ENCODE measurements at places on chromosomes 11 and 22. TPM values are rescaled to one million over a fixed set of nuclear protein-coding genes. Genes with fewer than 3 reads are reported as not detected.

HBD gene
- not detected for total RNA-seq

KDM4D gene
- 0.68 TPM for total RNA-seq

LIPT2 gene
- total RNA-seq: 10.9 TPM

DAGLA gene
- 9.0 TPM for total RNA-seq

MB gene
- 0.37 TPM for total RNA-seq

UCP3 gene
- total RNA-seq: 1.9 TPM

FERMT3 gene
- total RNA-seq: 16.6 TPM

OR5B21 gene
- total RNA-seq: not detected

SART1 gene
- 47.2 TPM for total RNA-seq

ACTN3 gene
- not detected for total RNA-seq

PRODH gene
- 1.5 TPM for total RNA-seq

LMO2 gene
- total RNA-seq: 1.3 TPM

SLC16A8 gene
- total RNA-seq: not detected

OTOG gene
- total RNA-seq: 0.32 TPM

LRRC51 gene
- 8.5 TPM for total RNA-seq

OR8D1 gene
- total RNA-seq: not detected

MPST gene
- total RNA-seq: 73.0 TPM

AAMDC gene
- total RNA-seq: 12.9 TPM

SERHL2 gene
- 0.45 TPM for total RNA-seq

MAPK8IP2 gene
- total RNA-seq: 2.9 TPM

OR51S1 gene
- not detected for total RNA-seq

CHRNA10 gene
- total RNA-seq: 6.5 TPM

IL17REL gene
- total RNA-seq: not detected

SLC29A2 gene
- 40.4 TPM for total RNA-seq

FGF19 gene
- 0.73 TPM for total RNA-seq

ROM1 gene
- 1.6 TPM for total RNA-seq

DUSP8 gene
- 12.1 TPM for total RNA-seq

SEPTIN5 gene
- 2.3 TPM for total RNA-seq

SLC7A4 gene
- 0.14 TPM for total RNA-seq

SEZ6L gene
- total RNA-seq: not detected

FGF3 gene
- total RNA-seq: not detected

MUC6 gene
- 4.6 TPM for total RNA-seq

USP2 gene
- 1.1 TPM for total RNA-seq

SLC17A6 gene
- total RNA-seq: not detected

POU2AF2 gene
- total RNA-seq: 0.35 TPM

CEP126 gene
- total RNA-seq: 3.8 TPM

VPREB3 gene
- not detected for total RNA-seq

Measured in Calu3 (cell line).